HuH-7 (cell line): ENCODE measurements at places on chromosomes 5 and 9.

- DNase-seq = no peak
Measured at GRCh38 chr9:4836676-4837075, 43.9 kb downstream of the RCL1 start.

DNA sequence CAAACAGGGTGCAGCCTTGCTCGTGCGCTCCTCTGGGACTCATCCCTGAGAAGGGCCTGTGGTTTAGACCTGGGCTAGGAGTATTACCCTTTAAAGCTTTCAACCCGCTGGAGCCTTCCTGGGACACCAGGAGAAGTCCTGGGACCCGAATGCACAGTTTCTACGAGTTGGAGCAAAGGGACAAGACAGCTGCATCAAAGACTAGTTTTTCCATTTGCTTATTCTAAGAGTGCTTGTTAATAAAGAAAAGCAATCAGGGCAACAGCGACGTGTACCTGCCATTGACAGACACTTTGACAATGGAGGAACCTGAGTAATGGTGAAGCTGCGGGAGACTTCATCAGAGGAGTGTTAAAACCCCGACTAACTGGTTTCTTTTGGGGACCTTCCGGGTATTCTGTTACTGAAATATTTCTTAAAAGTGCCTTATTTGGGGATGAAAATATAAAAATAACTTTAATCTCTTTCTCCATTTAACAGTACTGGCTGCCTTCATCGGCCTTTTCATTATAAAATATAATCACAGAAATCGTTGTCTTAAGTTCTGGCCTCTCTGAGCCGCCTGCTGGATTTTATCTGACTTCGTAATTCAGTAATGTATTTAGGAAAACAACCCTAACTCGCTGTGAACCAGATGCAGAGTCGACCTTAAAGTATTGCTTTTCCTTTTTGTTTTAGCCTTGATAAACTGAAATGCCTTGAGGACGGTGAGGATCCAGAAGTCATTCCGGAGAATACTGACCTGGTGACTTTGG is 732 bp downstream of the SNAPC3 start:
- DNase-seq = no peak

GRCh38 chr5:97529354-97529985 is 346.4 kb upstream of the RIOK2 start:
- DNase-seq = no peak

DNA sequence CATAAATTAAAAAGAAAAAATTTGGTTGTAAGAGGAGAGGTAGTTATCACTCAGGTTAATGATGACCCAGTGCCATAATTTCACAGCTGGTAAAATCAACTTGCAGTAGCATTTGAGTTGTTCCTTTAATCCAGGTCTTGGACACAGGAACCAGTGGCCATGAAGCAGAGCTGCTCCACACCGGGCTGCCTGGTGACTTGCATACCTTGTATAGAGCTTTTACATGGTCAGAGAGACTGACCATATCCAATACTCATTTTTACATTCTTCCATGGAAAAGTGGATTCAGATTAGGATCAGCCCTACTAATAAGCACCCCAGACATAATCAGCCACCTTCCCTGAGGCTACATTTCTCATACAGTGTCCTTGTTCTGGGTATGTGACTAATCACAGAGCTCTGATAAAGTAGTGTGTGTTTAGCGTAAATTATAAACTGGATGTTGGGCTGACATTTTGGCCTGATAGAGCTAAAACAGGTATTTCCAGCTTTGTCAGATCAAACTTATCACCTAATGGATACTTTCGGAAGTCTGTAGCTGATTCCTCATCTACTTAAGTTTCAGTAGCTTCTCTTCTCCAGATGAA is 77.0 kb upstream of the ZSWIM6 start:
- no peak for DNase-seq

GRCh38 chr5:100644185-100644584 is 109.0 kb downstream of the FAM174A start:
- DNase-seq = no peak

- DNase-seq = no peak
Measured at GRCh38 chr5:73796164-73797131, 170.5 kb downstream of the ARHGEF28 start.
